SJCRH30 (cell line): ENCODE measurements at places on chromosomes 7 and 10.

GRCh38 chr10:27654284-27654683, 91.3 kb downstream of the MKX start:
- no peak for DNase-seq

GRCh38 chr7:44636041-44636584, 29.7 kb downstream of the OGDH start:
- no peak for DNase-seq

- DNase-seq = peak; percentile 48
Measured at GRCh38 chr7:5238500-5238899, 44.2 kb upstream of the SLC29A4 start.

DNA sequence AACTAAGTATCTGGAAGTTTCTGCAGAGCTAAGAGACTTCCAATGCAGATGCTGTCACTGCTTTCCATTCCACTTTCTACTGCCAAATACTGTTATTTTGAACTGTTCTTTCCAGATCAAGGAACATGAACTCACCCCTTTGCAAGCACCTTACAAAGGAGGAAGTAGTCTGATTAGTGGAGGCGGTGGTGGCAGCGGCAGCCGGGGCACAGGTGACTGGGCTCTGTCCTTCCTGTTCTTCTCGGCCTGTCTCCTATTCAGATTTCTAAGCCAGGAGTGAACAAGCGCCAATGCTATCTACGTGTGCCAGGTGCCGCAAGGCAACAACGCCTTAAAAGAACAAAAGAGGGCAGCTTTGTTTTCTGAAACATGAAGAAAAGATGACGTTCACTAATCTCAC, 44.9 kb downstream of the BEND7 start:
- no peak for DNase-seq

- peak; percentile 7 for DNase-seq
Measured at GRCh38 chr10:18658271-18659124, 733 bp upstream of the ARL5B start.

GRCh38 chr7:50629238-50629901, 64.2 kb upstream of the DDC start:
- no peak for DNase-seq

DNA sequence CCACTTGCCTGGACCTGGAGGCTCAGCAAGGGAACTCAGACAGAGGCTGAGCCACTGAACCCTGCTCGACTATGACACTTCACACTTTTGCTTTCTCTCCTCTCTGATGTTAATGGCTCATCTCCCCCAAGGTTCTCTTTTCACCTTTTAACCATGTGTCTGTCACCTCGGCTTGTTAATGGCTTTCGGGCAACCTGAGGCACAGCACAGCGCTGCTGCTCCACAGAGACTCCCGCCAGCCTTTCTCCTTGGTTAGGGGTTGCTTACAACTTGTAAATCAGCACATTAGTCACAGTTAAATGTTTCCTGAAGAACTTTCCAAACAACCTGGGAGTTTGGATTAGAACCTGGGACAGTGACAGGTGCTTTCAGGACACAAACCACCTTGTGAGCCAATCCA, 136.2 kb upstream of the TBX20 start:
- no peak for DNase-seq

DNA sequence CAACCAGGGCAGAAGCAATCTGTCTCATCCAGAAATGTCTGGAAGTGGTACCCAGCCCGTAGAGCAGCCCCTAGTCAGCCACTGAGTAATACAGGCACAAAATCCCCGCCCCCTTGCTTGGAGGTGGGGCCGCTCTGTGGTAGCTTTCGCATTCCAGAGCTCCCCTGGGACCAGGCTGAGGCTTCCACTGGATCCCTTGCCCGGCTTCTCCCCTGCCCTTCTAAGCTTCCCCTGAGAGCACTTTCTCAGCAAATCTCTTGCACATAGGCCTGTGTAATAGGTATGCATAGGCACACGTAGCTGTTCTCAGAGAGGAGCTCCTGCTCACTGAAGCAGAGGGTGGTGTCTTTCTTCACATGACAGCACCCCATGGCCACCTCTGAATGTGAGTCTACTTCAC, 144.2 kb downstream of the BMS1 start:
- DNase-seq = peak; percentile 42

DNA sequence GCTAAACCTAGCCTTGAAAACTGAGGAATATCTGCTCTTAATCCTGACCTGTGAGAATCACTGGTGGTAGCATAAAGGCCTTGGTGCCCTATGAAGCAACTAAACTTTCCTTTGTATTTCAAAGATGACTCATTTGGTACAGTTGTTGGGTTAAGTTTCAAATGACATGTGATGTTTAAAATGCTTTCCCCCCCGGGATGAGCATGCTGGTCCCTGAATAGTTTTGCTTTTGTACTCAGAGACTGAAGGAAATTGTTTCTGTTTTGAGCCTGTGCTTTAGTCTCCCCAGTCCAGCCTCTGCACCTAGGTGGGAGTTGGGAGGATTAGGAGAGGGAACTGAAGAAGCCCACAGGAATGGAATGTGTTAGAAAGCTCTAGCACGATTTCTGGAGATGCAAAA, 258.9 kb upstream of the NPY start:
- DNase-seq = peak; percentile 60

GRCh38 chr10:95312986-95313495, 22.2 kb upstream of the PDLIM1 start:
- DNase-seq = no peak

DNA sequence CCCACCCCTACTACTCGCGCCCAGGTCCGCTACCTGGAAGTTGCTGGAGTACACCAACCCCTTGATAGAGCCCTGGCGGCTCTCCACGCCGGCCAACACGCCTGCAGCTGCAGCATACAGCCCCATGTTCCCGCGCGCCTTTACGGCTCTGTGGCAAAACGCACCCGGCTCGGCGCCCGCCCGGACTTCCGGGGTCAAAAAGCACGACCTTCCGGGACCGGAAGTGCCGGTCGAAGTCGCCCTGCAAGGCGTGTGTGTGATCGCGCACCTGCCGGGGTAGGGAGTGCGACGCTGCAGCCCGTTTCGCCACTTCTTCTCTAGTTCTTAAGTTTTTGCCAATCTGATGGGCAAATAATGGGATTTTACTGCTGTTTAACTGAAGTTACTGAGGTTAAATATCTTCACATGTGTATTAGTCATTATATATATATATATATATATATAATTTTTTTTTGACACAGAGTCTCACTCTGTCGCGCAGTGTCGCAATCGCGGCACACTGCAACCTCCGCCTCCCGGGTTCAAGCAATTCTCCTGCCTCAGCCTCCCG, at the start of gene NSUN5:
Gene NSUN5, minus strand, starts transcription at position 162 of the 550 bp plus-strand sequence. Its CDS starts 36 bp downstream, at position 126.
- peak; percentile 54 for DNase-seq

- DNase-seq = no peak
Measured at GRCh38 chr10:49035920-49036319, 79.4 kb downstream of the VSTM4 start.

DNA sequence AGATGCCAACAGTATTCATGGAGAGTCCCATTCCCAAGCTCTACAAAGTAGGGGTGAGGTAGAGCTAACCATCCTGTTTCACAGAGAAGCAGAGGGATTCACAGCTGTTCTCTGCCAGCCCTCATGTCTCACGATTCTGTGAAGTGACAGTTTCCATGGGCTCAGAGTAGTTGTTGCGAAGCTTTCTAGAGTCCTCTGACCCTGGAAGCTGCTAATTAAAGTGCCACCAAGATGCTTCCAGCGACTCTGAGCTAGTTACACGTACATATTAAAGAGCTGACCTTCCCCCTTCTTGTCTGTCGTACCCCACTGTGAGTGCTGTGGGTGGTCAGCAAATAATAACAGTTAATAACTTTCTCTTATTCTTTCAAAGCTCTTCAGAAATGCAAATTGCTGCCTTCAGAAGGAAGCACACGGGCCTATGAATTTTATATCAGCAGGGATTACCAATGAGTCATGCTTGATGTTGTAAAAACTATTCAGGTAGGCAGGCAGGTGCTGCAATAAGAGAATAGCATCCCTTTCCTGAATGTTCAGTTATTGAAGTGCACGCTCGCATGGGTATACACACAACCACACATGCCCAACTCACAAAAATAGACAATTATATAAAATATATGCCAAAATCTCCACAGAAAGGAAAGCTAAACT, 34.1 kb downstream of the DNAJB9 start:
- no peak for DNase-seq

GRCh38 chr10:2703953-2704352, 363.4 kb upstream of the PFKP start:
- no peak for DNase-seq

- no peak for DNase-seq
Measured at GRCh38 chr10:102407425-102408130, 11.0 kb downstream of the PSD start.

DNA sequence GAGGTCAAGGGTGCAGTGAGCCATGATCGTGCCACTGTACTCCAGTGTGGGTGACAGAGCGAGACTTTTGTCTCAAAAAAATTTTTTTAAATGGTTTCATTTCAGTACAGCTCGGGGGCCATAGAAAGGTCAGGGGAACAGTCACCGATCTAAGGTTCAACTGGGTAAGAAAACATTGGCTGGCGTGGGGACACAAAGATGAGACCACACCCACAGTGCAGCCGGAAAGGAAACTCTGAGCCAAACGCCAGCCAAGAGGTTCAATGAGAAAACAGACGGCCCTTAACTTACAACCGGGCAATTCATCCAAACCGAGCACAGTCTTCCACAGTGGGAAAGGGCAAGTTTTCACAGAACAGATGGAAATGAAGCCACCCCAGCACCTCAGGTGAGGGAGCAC, 65.1 kb downstream of the SLC37A3 start:
- DNase-seq = no peak

DNA sequence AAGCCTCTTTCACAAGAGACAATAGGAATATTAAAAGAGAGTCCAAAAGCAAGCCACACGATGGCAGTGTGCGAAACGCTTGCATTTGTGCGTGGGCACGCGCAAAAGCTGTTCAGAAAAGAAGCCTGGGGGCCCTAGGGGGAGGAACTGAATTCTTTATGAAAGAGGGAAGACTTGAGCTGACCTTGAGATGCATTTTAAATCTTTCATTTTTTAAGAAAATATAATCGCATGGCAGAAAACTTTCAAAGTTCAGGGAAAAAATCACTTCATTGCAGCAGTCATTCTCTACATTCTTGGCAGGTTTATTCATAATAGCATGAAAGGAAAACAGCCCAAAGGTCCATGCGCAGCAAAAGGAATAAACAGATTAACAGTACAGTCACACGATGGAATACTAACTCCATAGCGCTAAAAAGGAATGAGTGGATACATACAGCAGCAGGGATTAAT, 206.5 kb upstream of the PRKCQ start:
- no peak for DNase-seq

DNA sequence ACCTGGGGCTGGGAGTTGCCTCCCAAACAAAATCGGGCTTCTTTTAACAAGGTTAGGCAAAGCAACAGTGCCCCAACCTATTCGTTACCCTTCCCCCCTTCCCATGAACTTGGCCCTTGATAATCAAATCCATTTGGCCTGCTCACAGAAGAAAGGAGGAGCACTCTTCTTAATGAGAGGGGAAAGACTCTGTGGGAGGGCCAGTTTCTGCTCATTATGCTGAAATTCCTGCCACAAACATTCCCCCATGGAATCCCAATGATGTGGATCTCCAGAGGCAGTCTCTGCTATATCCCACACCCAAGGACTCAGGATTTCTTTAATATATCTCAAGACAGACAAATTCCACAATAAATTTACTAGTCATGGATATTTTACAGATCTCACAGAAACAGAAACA, 43.0 kb downstream of the LSM5 start:
- DNase-seq = no peak

- no peak for DNase-seq
Measured at GRCh38 chr7:100475549-100475948, 3.5 kb downstream of the TSC22D4 start.

GRCh38 chr10:27240212-27241009, at the start of gene ACBD5:
Gene ACBD5, minus strand, starts transcription at chr10:27240797. Its CDS starts 109 bp downstream, at chr10:27240688.
- peak; percentile 93 for DNase-seq

- no peak for DNase-seq
Measured at GRCh38 chr10:48209241-48209640, 65.3 kb downstream of the FRMPD2 start.

DNA sequence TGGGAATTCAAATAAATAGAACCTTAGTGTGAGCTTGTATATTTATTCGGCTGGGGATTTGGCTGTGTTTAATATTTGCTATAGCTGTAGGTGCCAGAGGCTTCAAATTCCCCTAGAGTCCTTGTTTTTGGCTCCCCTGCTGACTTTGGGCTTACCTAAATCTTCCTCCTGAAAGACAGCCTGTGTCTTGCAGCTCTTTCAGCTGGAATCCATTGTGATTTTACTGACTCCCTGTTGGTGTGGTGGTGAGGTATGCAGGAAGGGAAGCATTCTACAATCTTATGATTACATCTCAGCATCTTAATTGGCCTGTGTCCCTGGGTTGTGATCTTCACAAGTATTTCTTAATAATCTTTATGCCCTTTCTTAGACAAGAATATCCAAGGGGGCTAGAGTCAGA, 25.9 kb downstream of the FOXI2 start:
- no peak for DNase-seq

GRCh38 chr7:135950972-135951371, 26.2 kb downstream of the MTPN start:
- no peak for DNase-seq

GRCh38 chr10:98420786-98421185, 5.8 kb upstream of the PYROXD2 start:
- no peak for DNase-seq

DNA sequence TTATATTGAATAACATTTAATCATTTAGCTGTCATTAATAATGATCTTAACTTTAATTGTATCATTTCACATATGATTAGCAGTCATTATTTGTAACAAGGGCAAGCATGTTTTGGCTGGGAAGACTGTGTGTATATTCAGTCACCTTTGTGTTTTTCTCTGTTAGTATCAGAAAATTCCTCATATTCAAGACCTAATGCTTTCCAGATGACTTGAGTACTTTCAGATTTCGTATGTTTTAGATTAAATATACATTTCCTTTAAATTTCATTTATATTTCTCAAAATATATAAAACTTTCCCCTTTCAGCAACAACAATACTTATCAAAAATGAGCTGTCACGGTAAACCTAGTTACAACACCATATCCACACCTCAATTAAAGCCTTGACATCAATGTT, 6.3 kb upstream of the CACNA2D1 start:
- DNase-seq = no peak

- no peak for DNase-seq
Measured at GRCh38 chr10:110447886-110448285, 49.8 kb upstream of the DUSP5 start.

DNA sequence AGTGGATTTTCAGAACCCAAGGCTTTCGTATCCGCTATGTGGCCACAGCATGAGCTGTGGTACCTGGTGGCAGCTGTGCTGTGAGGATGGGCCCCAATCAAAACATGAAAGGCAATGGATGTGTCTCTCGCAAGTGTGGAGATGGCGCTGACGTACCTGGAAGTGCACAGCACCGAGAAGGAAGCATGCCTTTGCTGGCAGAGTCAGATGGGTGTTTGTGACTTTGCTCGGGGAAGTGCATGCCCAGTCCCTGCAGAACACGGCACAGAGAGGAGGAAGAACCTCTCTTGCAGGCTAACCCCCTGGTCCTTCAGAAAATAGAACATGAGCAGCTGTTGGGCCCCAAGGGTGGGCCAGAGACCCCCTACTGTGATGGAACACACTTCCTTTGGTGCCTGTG, 654.1 kb upstream of the ZWINT start:
- no peak for DNase-seq

- no peak for DNase-seq
Measured at GRCh38 chr7:18524248-18524647, 28.7 kb downstream of the HDAC9 start.

GRCh38 chr10:132338876-132339275, 6.9 kb downstream of the LRRC27 start:
- DNase-seq = no peak
